ENCODE measurements at places on chromosomes 16 and 17. TPM values are rescaled to one million over a fixed set of nuclear protein-coding genes. Genes with fewer than 3 reads are reported as not detected.

- ATAC-seq = no peak
Observed at GRCh38 chr17:31074772-31075555, 19.8 kb upstream of the NF1 start.

- no peak for ATAC-seq
Observed at GRCh38 chr17:16908273-16908672, 63.6 kb downstream of the TNFRSF13B start.

The MBTPS1 gene
- 37.3 TPM for total RNA-seq

DNA sequence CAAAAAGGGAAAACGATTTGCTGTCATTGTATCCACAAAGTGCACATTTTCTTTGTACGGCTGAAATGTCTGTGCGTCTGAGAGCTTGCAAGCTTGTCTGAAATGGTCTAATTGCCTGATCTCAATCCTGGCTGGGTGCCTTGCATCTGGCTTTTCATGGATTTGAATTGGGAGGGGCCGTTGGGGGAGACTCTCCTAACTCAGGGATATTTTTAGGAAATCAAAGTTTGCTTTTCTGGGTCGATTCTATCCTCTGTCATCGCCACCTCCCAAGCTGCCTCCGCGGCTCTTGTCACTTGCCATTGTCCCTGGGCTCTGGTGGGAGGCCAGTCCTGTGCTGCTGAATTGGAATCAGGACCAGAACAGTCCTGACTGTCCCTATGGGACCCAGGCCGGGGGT lies 33.3 kb upstream of the MGAT5B start:
- ATAC-seq = no peak
